LHCN-M2 (cell line): ENCODE measurements at places on chromosomes 7 and 10.

DNA sequence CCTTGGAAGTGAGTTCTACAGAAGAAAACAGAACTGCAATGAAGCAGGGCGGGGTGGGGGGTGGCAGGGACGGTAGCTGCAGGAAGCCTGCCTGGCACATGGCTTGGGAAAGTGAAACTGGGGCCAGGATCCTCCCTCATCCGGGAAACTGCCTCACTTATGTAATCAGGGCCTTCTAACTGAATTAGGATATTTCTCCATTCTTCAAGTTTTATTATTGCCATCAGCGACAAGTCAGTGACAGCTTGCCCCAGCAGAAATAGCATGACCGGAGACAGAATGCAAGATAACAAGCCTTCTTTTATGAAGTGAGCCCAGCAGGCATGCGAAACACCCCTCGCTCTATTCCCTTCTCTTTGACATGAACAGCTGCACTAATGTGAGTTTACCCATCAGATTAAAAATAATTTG is 77.5 kb upstream of the CACUL1 start:
- DNase-seq, result peak; percentile 38

GRCh38 chr10:52314822-52315552 is 906 bp downstream of the DKK1 start:
- peak; percentile 64 for DNase-seq

DNA sequence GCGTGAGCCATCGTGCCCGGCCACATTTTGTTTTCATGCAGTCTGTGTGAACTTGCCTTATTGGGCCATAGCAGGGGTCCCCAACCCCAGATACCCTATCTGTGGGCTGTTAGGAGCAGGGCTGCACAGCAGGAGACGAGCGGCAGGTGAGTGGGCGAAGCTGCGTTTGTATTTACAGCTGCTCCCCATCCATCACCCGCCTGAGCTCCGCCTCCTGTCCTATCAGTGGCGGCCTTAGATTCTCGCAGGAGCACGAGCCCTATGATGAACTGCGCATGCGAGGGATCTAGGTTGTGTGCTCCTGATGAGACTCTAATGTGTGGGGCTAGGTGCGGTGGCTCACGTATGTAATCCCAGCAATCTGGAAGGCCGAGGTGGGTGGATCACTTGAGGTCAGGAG is 293.9 kb downstream of the CAMK1D start:
- DNase-seq, result no peak

DNA sequence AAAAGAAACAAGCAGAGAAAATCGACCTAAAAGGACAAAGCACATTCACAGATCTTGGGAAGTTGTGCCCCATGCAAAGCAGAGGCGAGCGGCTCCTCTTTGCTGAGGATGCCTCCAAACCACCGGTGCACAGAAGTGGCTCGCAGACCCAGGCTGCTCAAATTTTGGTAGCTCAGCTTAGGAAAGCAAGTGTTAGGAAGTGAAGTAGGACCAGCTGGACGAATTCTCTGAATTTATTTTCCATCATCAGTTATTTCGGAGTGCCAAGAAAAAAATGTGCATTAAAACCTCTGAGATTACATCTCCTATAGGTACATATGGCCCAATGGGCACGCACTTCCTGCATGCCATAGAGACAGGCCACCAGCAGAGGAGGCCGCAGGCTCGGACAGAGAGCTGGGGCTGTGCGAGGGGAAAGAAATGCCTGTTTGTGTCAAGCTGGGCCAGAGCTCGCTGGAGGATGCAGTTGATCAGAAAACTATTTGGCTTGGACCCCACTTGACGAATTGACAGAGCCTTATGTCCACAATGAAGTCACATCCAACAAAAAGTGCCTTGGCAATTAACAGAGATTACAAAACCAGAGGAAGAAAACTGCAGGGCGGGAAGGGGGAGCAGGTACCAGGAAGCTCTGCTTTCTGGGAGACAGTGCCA is 122.3 kb upstream of the LYZL2 start:
- DNase-seq, result peak; percentile 69

DNA sequence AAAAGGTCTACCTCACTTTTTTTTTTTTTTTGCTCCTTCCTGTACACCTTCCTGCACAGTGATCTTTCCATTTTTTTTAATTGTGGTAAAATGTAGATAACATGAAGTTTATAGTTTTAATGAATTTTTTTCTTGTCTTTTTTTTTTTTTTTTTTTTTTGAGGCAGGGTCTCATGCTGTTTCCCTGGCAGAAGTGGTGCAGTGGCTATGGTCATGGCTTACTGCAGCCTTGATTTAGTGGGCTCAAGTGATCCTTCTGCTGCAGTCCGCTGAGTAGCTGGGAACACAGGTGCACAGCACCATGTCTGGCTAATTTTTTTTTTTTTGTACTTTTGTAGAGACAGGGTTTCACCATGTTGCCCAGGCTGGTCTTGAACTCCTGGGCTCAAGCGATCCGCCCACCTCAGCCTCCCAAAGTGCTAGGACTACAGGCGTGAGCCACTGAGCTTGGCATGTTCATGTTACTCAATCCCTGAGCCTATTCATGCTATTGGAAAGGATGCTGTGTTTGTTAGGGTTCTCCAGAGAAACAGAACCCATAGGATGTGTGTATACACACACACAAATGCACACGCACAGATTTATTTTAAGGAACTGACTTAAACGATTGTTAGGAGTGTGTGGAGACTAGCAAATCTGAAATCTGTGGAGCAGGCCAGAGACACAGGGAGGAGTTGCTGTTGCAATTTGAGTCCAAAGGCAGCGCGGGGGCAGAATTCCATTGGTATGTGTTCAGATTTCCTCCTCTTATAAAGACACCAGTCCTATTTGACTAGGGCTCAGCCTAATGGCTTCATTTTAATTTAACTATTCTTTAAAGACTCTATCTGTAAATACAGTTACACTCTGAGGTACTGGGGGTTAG is 29.1 kb downstream of the GALNT11 start:
- DNase-seq, result peak; percentile 60

GRCh38 chr10:29189256-29189655 is 99.6 kb upstream of the LYZL1 start:
- DNase-seq, result no peak

GRCh38 chr7:274266-274665 is 15.7 kb upstream of the FOXL3 start:
- DNase-seq, result no peak

GRCh38 chr10:672992-673391 is 16.5 kb downstream of the DIP2C start:
- no peak for DNase-seq

- no peak for DNase-seq
Measured at GRCh38 chr7:33725111-33726025, 180.0 kb upstream of the BMPER start.

- DNase-seq, result no peak
Measured at GRCh38 chr10:121135512-121135911, 284.4 kb downstream of the WDR11 start.

DNA sequence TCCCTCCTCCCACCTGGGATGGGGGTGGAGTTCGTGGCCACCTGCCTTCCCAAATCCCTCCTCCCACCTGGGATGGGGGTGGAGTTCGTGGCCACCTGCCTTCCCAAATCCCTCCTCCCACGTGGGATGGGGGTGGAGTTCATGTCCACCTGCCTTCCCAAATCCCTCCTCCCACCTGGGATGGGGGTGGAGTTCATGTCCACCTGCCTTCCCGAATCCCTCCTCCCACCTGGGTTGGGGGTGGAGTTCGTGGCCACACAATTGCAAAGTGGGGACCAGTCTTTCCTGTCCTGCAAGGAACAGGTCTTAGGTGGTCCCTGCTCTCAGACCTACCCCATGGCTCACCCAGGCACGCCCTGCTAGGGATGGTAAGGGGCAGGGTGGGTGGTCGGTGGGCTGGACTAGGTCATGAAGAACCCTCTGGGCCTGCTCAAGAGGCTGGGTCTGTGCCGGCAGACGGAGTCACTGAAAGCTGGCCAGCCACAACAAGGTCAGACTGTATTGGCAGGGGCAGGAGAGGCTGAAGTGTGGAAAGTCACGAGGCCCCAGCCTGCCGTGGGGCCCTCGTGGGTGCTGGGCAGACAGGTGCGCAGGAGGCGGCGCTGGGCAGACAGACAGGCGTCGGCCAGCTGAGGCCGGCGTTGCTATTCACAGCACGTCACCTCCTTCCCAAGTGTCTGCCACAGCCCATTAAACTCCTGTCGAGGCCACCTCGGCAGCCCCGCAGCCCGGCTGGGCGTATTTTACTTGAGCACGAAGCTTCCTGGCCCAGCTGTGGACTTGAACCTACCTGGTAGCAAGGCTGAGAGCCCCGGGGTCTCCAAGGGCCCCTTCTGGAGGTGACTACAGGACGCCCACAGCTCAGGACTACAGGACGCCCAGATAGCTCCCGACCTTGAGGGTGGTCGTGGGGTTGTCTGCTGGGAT is 4.1 kb downstream of the KNDC1 start:
- no peak for DNase-seq

GRCh38 chr7:80924090-80924489 is 5.2 kb upstream of the SEMA3C start:
- no peak for DNase-seq

DNA sequence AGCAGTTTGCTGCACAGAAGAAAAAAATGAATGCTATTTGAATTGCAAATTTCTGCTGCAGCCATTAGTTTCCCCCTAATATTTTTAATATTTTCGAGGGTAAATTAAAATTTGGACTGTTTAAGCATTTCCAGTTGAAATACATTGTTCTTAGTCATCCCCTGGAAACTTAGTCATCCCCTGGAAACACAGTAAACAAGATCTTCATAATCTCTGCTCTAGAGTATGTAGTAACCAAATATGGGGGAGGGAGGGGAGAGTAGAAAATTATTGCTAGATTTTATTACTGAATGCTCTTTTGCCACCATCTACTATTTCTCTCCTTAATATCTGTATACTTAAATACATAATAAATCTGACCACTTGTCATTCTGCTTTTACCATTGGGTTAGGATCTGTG is 1053.3 kb downstream of the SORCS1 start:
- DNase-seq, result no peak

GRCh38 chr10:130741901-130742855 is 569.3 kb downstream of the TCERG1L start:
- DNase-seq, result no peak

DNA sequence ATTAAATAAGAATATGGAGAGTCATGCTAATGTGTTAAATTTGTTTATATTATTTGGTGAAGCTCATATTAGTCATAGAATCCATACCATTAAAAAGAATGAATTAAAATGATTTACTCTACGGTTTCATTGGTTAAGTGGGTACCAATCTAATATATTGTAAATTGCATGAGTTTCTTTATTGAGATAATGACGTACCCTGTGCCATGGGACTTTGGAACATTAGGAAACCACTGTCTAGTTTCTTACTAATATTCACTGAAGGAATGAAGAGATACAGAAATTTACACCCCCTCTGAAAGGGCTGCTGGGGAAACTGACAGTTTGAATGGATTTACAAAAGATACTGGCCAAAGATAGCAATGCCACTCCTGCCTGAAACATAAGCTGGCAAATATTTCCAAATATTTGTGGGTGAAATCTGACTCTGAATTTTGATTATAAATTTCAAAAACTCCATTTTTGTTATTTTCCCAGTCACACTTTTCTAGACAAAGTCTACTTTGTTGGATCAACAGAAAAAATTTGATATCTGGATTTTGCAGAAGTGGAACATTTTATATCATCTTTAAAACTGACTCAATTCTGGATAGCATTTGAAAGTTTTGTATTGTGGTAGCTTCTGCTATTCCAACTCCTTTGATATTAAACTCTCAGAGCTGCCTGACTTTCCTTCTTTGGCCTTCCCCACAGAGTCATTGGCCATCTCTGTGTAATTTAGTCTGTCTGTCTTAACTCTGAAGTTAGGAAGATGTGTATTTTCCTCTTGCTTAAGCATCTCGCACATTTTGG is 22.3 kb downstream of the MDFIC start:
- peak; percentile 61 for DNase-seq

DNA sequence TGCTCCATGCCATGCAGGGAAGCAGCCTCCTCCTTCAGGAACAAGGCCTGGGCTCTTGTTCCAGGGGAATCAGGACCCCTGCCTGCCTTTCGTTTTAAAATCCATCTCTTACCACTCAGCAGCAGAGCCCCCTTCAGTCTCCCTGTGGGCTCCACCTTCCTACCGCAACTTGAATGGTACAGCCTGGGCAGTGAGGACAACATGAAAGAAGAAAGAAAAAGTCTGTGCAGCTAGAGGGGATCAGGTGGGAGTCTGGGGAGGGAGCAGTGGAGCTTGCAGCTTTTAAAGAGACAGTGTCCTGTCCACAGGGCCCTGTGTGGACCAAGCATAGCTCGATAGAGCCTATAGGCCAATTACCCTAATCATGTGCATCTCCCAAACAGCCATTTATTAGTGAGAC is 3.7 kb downstream of the PLXNA4 start:
- DNase-seq, result no peak

DNA sequence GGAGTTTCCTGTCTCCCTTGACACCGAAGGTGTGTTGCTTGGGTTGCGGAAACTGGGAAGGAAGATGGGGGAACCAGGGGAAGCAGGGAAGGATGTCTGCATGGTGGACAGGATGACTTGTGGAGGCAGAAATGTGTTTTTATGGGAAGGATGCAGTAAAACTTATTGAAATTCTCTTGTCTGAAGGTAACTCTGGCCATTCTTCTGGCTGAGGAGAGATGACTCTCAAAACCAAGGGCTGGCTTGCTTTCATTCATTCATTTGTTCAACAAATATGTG is 1.5 kb downstream of the UBTD1 start:
- DNase-seq, result no peak

DNA sequence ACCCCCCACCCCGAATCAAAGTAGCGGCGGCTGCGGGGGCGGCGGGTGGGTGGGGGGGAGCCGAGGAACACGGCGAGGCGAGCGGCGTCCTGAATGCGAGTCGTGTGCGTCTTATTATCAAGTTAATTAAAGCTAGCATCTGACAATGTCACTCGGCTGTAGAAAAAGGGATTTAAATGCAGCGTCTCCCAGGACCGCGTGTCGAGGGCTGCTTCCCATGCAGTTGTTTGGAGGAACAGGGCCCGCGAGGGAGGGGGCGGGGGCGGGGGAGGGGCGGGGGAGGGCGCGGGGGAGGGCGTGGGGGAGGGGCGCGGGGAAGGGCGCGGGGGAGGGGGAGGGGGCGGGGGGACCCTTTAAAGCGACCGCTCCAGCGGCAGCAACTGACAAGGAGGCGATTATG is 2.7 kb upstream of the UNCX start:
- no peak for DNase-seq

DNA sequence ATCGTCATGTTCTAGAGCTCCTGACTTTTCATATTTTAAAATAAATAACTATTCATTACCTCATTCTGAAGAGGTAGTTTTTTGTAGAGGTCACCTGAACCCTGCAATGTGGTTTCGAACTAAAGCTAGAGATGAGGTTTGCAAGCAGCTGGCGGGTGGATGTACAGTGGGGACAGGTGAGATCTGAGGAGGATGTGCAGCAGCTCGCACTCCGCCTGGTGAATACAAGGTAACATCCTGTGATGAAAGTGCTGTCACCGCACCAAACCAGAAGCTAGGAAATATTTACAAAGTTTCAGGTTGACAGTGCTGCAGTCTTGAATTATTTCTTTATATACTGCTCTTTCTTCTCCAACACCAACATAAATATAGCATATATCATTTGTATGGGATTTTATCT is 26.5 kb downstream of the NDUFB2 start:
- no peak for DNase-seq

- DNase-seq, result no peak
Measured at GRCh38 chr10:70699659-70700174, 27.4 kb downstream of the ADAMTS14 start.
